HuH-7 (cell line): ENCODE measurements at places on chromosomes 11 and 22.

GRCh38 chr11:46827995-46828394 is 18.1 kb downstream of the CKAP5 start:
- no peak for DNase-seq

DNA sequence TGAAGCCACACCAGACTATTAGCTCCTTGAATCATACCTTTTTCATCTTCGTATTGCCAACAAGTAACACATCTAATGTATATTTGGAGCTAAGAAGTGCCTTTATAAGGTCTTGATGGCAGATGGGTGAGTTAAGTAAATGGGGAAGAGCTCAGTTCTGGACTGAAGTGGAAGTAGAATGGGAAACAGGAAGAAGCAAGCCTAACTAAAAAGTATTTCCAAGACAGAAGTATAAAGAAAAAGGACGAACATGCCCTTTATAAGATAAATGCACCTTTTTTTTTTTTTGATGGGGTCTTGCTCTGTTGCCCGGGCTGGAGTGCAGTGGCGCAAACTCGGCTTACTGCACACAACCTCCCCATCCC is 14.5 kb downstream of the CRTAM start:
- no peak for DNase-seq

DNA sequence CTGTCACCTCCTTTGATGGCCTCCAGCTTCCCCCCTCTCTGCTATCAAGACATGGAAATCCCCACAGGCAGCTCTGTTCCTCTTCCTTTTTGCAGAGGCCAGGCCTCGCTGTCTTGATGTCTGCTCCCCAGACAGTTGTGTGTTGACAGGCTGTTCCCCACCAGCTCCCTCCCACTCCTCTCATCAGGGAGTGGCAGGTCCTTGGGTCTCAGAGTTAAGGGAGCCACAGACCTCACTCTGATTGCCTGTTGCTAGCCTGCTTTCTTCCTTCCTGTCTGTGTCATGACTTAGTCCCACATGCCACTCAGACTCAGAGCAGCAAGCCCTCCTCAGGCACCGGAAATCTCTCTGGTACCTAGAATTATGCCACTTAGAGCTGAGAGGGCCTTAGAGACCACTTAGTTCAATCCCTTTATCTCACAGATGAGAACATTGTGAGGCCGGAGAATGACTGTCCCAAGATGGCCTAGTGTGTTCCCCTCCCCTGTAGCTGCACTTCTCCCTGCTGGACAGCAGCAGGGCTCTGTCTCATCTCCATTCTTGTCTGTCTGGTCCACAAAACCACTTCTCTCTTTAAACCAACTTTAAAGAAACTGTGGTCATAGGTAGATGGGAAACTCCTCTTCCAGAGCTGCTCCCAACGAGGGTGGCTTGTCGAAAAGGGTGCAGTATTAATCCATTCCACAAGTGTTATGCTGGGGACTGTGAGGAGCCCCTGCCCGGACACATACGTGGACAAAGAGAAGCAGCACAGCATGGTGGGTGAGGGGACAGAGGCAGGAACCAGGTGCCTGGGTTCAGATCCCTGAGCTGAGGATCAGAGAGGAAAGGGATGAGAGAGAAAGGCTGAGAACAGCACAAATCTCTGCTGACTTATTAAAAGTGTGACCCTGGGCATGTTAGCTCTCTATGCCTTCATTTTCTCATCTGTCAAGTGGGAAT is 4.2 kb downstream of the AMPD3 start:
- DNase-seq = no peak

GRCh38 chr11:124297921-124298320 is 15.8 kb downstream of the OR8D1 start:
- DNase-seq = no peak

DNA sequence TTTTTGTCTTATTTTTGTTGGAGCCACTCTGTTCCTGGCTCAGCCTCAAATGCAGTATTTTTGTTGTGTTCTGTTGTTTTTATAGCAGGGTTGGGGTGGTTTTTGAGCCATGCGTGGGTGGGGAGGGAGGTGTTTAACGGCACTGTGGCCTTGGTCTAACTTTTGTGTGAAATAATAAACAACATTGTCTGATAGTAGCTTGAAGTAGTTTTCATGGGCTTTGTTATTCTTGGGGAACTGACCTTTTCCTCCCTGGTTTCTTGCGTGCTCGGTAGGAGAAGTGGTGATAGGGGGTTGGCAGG is 6.0 kb upstream of the MCM5 start:
- DNase-seq = no peak

DNA sequence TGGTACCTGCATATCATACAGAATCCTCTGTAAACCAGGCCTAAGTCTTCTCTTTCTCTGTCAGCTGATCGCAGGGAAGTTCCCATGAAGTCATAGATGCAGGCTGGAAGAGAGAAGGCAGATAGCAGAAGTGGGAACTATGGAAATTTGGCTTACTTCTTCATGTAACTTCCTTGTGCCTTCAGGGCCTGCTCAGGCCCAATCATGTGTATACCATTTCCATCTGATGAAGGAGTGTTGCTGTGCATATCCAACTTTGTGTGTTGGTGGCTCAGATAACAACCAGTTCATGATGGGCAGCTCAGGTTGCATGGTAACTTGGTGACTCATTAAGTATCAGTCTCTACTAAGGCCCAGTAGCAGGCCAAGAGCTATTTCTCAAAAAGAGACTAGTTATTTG is 53.1 kb upstream of the CEP295 start:
- DNase-seq = no peak

- no peak for DNase-seq
These were observed 47.4 kb upstream of the TP53I11 start for GRCh38 chr11:44998051-44998450.

DNA sequence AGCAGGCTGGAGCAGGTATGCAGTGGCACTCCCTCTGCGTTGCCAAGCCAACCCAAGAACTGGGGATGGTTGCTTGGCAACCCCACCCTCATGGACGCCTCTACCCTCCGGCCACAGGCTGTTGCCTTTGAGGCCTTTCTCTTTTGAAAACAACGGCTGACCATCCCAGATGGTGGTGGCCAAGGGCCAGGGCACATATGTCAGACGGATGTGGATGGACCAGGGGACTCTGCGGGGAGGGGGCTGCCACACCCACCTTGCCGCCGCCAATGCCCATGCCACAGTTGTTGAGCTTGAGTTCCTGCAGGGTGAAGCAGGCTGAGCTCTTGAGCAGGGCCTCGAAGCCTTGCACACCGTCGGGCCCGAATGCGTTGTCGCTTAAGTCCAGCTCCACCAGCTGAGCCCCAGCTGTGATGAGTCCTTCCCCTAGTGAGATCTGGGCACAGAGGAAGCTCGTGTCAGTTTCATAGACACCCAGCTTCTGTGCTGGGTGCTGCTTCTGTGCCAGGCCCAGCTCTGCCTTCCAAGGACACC is 21.5 kb downstream of the RANGAP1 start:
- no peak for DNase-seq

DNA sequence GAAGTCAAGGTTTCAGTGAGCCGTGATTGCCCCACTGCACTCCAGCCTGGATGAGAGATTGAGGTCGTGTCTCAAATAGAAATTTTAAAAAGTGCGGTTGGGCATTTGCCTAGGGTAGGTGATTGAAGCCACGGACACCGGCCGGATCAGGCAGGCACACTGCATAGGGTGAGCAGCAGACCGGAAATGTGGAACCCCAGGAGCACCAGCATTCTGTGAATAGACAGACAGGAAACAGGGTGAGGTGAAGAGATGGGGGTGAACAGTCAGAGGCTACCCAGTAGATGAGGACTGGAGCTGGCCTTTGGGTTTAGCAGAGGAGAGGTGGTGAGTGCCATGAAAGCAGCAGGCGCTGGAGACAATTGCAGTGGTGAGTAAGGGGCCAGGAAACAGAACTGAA is 43.5 kb downstream of the PPFIA1 start:
- no peak for DNase-seq

GRCh38 chr22:22666307-22667091 is 22.1 kb downstream of the GGTLC2 start:
- DNase-seq = peak; percentile 30

- no peak for DNase-seq
These were observed 31.2 kb downstream of the MS4A2 start for GRCh38 chr11:60119710-60120109.

GRCh38 chr22:50684501-50684900 is 11.9 kb downstream of the SHANK3 start:
- DNase-seq = no peak

DNA sequence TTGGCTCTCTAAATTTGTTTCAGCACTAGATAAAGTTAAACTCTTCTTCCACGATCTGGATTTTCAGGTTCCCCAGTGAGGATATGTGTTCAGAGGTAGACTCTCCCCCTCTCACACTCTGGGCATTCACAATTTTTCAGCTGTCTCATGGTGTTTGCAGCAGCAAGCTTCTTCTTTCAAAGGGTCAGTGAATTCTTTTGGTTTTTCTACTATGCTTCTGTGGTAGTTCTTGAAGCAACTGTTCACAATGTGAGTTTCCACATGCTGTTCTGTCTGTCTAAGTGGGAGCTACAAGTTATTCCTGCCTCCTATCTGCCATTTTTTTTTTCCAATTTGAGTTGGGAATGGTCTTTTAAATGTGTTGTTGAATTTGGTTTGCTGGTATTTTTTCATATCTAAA is 25.4 kb downstream of the CNTF start:
- no peak for DNase-seq

- no peak for DNase-seq
These were observed 124.3 kb upstream of the TTC12 start for GRCh38 chr11:113189909-113190667.

DNA sequence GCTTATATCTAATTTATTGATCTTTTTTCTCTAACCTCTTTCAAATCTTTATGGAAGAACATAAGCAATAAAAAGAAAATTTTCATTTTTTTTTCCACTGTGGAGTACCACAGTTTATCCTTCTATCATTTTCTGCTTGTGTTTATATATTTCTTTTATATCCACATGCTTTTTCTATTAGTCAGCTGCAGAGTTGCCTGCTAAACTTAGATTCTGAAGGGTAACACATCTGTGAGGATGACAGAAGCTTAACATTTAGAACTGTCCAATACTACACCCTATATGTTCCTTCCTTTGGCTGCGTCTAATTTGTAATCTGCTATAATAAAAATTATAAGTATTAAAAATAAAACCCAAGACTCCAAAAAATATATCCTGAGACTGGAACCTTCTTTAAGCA is 20.8 kb downstream of the CCDC90B start:
- DNase-seq = no peak

DNA sequence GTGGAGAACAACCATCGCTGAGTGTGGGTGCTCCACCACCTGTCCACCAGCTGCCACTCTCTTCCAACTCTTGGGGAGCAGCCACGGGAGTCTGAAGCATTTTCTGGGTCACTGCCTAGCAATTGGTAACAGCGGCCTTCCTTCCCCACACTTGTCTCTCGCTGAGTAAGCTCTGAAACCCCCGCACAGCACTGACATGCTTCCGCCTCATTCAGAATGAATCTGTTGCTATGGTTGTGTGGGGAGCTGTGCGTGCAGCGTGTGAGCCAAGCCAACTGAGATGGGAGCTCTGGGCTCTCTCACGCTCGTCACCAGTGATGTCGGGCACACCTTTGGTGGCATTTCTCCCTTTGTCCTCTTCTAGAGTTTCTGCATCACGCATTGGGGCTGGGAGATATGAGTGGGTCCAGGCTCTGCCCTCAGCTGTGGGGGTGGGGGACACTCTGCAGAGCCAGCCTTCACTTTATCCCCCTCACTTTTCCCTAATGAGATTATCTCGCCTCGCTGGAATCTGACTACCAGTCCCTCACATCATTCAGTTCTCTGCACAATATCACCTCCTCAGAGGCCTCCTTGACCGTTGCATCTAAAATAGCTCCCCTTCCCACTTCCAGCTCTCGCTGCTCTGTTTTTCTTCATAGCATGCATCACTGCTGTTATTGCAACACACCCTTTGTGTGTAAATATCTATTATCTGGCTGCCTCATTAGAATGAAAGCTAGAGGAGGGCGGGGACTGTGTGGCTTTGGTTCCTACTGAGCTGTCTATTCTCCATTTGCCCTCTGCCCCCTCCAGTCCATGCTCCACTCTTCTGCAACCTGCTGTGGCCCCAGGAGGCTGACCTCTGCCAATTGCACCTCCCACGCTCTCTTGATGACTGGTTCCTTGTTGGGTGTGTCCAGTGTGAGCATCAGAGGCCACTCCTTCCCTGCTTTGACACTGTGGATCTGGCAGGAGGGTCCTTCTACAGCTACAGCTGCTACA is 569.9 kb upstream of the CADM1 start:
- no peak for DNase-seq

DNA sequence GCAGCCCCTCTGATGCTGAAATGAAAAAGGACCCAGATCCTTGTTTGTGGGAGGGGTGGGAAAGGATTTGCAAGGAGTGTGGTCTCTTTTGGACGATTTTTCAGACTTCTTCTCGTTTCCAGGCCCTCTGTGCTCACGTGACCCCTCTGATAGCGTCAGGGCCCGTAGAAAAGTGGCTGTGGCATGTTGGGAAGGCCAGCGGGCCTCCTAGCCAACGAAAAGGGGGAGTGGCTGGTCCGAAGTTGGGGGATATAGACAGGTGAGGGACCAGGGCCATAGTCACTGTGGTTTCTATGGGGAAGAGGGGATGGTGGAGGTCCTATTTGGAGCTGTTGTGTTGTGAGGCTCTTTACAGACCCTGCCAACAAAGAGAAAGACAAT is 6.6 kb downstream of the PARVB start:
- no peak for DNase-seq

- no peak for DNase-seq
These were observed 83.2 kb upstream of the SYT13 start for GRCh38 chr11:45369313-45369712.

GRCh38 chr11:33692013-33692504 is 8.6 kb downstream of the C11orf91 start:
- DNase-seq = no peak

- no peak for DNase-seq
These were observed 113.8 kb upstream of the SORL1-AS1 start for GRCh38 chr11:121566279-121567168.

- DNase-seq = no peak
These were observed 24.1 kb upstream of the ASPHD2 start for GRCh38 chr22:26404851-26405421.

- no peak for DNase-seq
These were observed 31.1 kb downstream of the SGSM3 start for GRCh38 chr22:40401532-40401931.
